Spinal cord (tissue), 10 donors: ENCODE measurements at places on chromosomes 2 and 18. TPM values are rescaled to one million over a fixed set of nuclear protein-coding genes. Genes with fewer than 3 reads are reported as not detected.

DNA sequence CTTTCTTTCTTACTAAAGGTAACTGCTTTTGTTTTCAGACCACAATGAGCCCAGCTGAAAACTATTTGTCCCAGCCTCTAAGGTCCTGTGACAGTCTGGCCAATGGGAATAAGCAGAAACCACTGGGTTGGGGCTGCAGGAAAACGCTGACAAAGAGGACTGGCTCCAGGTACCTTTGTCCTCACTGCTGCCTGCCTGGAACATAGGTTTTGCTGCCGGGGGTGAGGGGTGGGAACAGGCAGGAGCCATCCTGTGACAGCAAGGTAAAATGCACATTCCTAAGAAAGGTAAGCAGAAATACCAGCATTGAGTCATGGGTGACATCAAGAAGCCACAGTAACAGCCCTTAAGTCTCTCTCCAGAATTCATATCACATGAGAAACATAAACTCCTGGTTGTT, 21.6 kb downstream of the PTPN2 start:
- no peak overlapping the region for H3K4me3 ChIP-seq
- no peak overlapping the region for H3K27ac ChIP-seq
- no peaks in the 10 kb centered on the region for H3K4me1 ChIP-seq
- H3K36me3 ChIP-seq = no peaks in the 10 kb centered on the region
- no peaks in the 10 kb centered on the region for H3K27me3 ChIP-seq
- no peak for DNase-seq

DNA sequence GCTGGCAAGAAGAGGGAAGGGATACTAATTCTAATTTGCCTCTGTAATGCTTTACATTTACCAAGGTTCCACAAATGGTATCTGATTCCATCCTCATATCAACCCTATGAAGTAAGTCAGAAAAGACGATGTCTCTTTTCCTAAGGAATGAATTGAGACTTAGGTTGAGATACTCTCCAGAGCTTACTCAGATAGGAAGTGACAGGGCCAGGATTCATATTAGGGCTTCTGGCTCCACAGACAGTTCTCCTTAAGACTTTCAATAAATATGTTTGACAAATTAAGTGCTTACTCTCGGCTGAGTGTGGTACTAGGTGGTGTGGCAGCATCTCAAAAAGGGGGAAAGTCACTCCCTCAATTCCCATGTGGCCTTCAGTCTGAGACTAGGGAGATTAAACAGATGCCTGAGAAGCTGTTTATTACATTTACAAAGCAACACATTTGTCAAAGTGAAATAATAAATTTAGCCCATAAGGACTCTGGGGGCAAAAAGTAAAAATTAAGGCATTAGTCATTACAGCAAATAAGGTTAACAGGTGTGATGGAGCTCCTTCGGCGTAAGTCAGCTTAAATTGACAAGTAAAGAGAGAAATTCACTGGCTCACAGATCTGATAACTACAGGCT, 14.2 kb downstream of the CDK15 start:
- H3K4me1 ChIP-seq = no peaks in the 10 kb centered on the region
- DNase-seq = no peak
- no peaks in the 10 kb centered on the region for H3K27me3 ChIP-seq
- no peaks in the 10 kb centered on the region for H3K36me3 ChIP-seq

GRCh38 chr18:74534981-74535649, 815 bp downstream of the CNDP1 start:
- no peak for DNase-seq
- no peak overlapping the region for H3K27ac ChIP-seq
- no peaks in the 10 kb centered on the region for H3K4me1 ChIP-seq
- H3K4me3 ChIP-seq = no peak overlapping the region
- H3K36me3 ChIP-seq = no peaks in the 10 kb centered on the region

DNA sequence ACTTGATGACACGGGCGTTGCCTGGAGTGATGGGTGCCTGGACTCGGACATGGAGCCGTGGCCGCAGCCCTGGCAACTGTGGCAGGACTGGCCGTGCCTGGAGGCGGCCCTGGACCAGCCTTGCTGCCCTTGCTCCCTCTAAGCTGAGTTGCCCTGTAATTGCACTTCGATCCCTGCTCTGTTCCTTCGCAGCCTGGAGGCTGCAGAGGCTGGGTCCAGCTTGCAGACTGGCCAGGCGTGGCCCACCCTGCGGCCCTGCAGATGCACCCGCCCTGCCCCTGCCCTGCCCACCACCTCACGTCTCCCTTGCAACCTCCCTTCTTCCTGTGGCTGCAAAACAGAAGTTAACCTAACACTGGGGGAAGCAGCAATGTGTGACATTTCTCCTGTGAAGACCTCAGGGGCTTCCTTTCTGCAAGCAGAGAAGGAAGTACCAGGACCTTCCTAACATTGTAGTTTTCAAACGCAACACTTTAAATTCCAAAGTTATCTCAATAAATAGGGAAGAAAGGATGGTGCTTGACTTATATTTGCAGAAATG, 174.6 kb upstream of the TPO start:
- H3K4me1 ChIP-seq = no peaks in the 10 kb centered on the region
- no peak overlapping the region for H3K27ac ChIP-seq
- H3K27me3 ChIP-seq = no peaks in the 10 kb centered on the region
- no peaks in the 10 kb centered on the region for H3K36me3 ChIP-seq
- H3K4me3 ChIP-seq = no peak overlapping the region
- no peak for DNase-seq

DNA sequence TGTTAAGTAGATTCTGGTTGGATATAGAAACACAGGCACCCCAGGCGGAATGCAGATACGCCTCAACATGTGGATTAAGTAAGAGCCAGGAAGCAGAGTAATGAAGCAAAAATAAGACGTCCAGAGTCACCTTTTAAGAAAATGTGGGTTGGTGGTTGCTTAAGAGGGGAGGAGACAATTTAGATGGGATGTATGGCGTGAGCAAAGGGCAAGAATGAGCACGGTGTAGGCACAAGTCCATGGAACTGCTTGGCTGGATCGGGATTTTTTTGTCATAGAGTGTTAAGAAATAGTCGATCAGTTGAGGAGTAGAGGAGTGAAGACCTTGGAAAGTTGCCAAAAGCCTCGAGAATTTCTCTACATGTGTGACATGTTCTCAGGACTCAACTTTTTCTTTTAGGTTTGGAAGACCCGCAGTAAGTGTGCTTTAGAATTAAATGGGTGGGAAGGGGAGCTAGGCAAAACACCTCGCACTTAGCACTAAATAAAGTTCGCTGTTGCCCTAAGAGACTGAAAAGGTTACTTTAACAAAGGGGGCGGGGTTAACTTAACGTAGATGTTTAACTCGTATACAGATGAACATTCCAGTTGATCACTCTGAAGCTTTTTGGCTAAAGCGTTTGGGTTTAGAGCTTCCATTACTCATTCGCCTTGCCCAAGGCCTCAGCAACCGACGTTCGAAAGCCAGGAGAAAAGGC, 716 bp upstream of the SLC39A10 start:
- no peaks in the 10 kb centered on the region for H3K4me1 ChIP-seq
- peak overlapping the region; percentile 96 for H3K27ac ChIP-seq
- H3K36me3 ChIP-seq = no peaks in the 10 kb centered on the region

GRCh38 chr2:11676640-11677039, 6.6 kb upstream of the NTSR2 start:
- peaks cover 7% of the 10 kb centered on the region for H3K27me3 ChIP-seq
- no peak for DNase-seq
- no peak overlapping the region for H3K4me3 ChIP-seq
- H3K27ac ChIP-seq = no peak overlapping the region
- H3K36me3 ChIP-seq = no peaks in the 10 kb centered on the region

DNA sequence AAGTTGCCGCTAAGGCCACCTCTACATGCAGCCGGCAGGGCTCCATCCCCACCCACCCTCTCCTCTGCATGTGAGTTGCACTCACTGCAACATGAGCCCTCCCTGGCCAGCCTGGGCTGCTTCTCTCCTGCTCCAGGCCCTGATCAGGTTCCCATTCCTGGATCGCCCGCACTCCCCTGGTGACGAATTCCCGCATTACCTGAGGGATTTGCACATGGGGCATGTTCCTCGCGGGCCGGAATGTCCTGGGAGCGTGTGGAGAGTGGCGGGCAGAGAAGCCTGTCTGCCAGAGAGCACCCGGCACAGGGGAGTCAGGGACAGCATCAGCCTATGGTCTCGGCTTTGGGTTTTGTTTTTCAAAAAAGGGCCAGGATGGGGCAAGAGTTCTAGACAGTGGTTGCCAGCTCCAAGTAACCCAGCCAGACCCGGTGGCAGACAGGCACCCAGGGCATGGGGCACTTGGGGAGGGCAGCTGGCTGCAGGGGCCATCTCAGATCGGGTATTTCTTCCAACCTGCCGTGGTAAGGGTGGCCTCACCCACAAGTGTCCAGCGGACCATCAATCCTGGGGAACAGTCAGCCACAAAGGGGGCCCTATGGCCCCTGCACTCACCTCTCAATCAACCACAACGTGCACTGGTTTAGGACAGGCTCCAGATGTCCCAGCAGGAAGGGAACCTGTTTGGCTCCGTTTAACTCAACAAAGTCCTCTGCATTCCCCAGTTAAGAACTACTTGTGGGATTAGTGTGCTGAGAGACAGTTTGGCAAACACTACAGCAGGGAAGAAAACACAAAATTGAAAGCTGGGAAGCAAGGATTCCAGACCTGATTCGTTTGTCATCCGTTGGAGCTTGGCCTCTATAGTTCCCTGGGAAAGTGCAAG, 187.7 kb downstream of the SMAD7 start:
- H3K4me1 ChIP-seq = no peaks in the 10 kb centered on the region
- H3K27ac ChIP-seq = no peak overlapping the region
- H3K4me3 ChIP-seq = no peak overlapping the region

DNA sequence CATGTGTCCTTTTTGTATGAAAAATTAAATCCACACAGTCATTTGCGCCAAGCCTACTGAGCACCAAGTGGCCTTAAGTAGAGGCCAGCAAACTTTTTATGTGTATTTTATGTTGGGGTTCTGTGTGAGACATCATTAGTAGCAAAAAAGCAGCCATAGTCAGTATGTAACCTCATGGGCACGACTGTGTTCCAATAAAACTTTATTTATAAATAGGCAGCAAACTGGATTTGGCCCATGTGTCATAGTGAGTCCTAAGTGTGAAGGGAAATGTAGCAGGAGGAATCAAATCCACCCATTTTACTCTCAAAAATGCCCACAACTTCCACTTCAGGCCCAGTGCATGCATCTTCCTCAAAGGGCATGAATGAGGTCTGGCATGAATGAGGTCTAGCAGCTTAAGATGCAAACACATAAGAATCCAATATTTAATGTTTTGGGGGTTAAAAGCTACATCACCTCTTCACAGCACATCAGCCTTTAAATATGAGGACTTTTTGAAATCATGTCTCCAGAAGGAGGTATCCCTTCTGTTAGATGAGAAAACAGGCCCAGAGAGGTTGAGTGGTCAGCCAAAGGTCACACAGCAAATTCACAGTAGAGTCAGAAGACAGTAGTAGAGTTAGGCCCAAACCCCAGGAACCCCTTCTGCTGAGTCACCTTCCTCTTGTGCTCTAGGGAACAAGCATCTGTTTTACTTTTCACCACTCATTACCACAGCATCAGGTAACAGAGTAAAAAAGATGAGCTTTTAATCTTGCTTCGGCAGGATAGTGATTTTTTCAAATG, 45.6 kb downstream of the MREG start:
- H3K4me3 ChIP-seq = no peak overlapping the region
- no peaks in the 10 kb centered on the region for H3K27me3 ChIP-seq
- H3K36me3 ChIP-seq = no peaks in the 10 kb centered on the region
- no peak for DNase-seq
- no peak overlapping the region for H3K27ac ChIP-seq

GRCh38 chr18:75544496-75544895, 117.0 kb upstream of the SMIM21 start:
- no peak overlapping the region for H3K4me3 ChIP-seq
- H3K4me1 ChIP-seq = peaks cover 10% of the 10 kb centered on the region
- H3K27me3 ChIP-seq = no peaks in the 10 kb centered on the region
- no peaks in the 10 kb centered on the region for H3K36me3 ChIP-seq
- H3K27ac ChIP-seq = no peak overlapping the region

DNA sequence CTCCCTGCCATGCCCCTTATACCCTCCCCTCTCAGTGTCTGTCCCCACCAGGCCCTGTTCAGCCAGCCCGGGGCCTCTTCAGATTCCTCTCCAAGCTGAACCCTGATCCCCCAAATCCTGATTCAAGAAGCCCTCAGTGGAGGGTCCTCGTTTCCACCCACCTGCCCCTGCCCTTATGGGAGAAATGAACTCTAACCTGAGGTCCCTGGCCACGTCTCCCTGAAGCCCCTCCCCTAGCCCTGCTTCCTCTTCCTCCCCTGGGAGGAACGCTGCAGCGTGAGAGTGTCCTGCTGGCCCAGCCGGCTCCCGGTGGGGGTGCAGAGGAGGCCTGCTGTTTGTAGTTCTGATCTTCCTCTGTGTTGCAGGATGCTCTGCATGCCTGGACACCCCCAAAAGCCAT, 56.7 kb upstream of the GLI2 start:
- H3K4me3 ChIP-seq = no peak overlapping the region
- H3K27me3 ChIP-seq = peaks cover 14% of the 10 kb centered on the region
- DNase-seq = no peak
- H3K27ac ChIP-seq = no peak overlapping the region
- peaks cover 8% of the 10 kb centered on the region for H3K4me1 ChIP-seq

Gene RAMP1
- polyA plus RNA-seq = 131 TPM

Gene FTCDNL1
- polyA plus RNA-seq = 2.9 TPM

DNA sequence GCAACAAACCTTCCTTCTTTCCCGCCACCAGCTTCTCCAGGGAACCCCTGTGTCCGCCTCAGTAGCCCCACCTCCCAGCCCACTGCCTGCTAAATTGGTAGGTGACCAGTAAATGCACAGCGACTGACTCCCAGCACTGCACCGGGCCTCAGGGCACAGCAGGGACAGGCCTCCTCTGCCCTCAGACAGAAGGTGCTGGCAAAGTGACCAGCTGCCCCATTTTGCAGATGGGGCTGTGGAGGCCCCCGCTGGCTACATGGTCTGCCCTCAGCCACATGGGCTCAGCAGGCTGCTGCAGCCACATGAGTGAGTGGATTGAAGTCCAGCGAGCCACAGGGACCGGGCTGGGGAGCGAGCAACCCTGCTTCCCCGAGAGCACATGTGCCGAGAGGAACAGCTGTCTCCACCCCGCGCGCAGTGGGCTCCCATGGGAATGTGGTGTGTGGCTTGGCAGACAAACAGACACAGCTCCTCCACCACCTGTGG, 7.8 kb upstream of the NPPC start:
- H3K36me3 ChIP-seq = no peaks in the 10 kb centered on the region
- H3K27me3 ChIP-seq = peaks cover 2% of the 10 kb centered on the region
- DNase-seq = no peak
- H3K27ac ChIP-seq = no peak overlapping the region

Gene PLCD4
- 7.0 TPM for polyA plus RNA-seq

Gene RGPD6
- 34.6 TPM for polyA plus RNA-seq

Gene FRZB
- 33.4 TPM for polyA plus RNA-seq
